ENCODE measurements at places on chromosomes 3 and 15. TPM values are rescaled to one million over a fixed set of nuclear protein-coding genes. Genes with fewer than 3 reads are reported as not detected.

LSAMP gene
- 0.17 TPM for total RNA-seq

NR1I2 gene
- total RNA-seq: not detected

DNA sequence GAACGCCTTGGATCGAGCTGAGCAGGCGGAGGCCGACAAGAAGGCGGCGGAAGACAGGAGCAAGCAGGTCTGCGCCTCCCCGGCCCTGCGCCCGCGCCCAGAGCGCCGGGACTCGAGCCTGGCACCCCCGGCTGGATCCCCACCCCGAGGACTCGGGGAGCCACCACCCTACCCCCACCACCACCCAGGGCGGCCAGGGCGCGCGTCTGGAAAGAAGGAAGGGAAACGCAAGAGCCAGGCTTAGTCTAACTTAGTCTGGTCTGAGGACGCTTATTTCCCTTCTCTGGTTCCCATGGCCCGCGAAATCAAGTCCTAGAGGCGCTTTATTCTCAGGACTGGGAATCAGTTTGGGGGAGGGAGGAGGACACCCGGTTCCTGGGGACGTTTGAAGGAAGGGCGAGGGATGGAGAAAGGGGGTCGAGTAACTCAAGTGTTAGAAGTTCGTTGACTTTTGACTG lies 359 bp downstream of the TPM1 start:
- H3K36me3 ChIP-seq: no peaks in the 10 kb centered on the region
- H3K4me3 ChIP-seq: peak overlapping the region; percentile 75
- peaks cover 35% of the 10 kb centered on the region for H3K4me1 ChIP-seq
- H3K27ac ChIP-seq: peak overlapping the region; percentile 94
- peaks cover 4% of the 10 kb centered on the region for H3K27me3 ChIP-seq
- no peak for DNase-seq

DNA sequence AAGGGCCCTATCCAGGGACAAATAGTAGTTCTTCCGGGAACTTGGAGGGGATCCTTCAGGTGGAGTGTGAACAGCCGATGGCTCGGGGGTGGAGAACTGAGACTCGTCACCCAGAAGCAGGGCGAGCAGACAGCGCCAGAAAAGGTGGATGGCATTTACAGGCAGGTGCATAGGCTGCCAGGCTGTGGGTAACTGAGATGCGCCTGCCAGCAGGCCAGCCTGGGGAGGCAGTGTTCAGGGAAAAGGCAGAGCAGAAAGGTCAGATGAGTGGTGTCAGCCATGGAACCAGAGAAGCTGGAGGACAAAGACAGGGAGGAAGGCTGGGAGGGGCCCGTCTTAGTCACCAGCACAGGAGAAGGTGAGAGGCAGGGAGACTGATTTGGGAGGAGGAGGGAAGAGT lies 53.0 kb upstream of the SEC22A start:
- H3K4me1 ChIP-seq: no peaks in the 10 kb centered on the region
- no peak overlapping the region for H3K4me3 ChIP-seq
- no peak for DNase-seq
- H3K27ac ChIP-seq: no peak overlapping the region

GRCh38 chr15:70443486-70444273 lies 319.7 kb downstream of the UACA start:
- no peak overlapping the region for H3K4me3 ChIP-seq
- no peaks in the 10 kb centered on the region for H3K4me1 ChIP-seq
- H3K27ac ChIP-seq: no peak overlapping the region
- no peak for DNase-seq

DNA sequence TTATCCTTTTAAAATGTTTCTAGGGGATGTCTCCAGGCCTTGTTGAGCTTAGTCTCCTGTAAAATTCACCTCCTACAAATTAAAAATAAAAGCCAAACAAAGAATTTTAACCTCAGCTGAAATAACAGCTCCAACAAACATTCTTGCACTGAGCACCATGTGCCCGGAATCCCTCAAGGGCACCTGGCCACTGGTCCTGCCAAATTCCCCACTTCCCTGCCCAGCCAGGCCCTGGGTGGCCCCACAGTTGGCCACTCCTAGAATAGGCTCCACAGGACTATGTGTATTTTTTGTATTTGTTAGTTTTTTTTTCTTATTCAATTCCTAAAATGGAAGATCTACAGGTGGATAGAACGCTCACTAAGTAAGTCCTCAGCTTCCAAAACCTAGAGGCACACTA lies 33.1 kb upstream of the PLA2G4E start:
- DNase-seq: no peak
- peaks cover 47% of the 10 kb centered on the region for H3K4me1 ChIP-seq
- no peaks in the 10 kb centered on the region for H3K36me3 ChIP-seq
- no peaks in the 10 kb centered on the region for H3K27me3 ChIP-seq

DNA sequence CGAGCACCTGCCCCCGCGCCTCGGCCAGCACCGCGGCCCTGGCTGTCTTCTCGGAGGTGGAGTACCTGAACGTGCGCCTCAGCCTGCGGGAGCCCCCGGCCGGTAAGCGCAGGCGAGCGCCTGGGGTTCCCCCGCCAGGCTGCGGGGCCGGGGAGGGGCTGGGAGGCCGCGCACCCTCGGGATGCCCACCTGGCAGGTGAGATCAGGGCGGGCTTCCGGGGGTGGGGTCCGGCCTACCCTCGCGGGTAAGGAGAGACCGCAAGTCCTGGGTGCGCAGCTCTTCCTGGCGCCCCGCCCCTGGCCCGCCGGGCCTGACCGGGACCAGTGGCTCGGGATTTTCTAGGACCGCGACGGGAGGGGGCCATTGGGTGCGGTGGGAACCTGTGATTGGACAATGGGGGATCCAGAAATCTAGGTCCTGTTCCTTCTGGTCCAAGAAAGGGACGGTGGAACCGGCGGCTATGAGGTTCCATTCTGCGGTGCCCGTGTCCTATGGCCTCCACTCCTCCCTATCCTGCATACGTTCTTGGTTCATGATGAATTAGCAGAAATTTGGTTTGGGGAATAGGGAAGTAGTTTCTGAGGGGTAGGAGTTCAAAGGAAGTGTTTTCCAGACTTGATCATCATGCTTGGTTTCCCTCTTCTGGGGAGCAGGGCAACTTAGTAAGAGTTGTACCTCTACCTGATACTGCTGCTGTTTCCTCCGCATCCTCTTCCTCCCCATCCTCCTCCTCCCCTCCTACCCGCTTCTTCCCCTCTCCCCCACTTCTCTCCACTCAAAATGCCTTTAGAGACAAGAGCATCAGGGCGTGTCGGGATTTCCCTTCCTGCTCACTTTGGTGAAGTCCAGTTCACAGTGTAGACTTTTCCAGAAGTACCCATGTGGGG lies 808 bp downstream of the ARRDC4 start:
- H3K27me3 ChIP-seq: no peaks in the 10 kb centered on the region
- no peaks in the 10 kb centered on the region for H3K36me3 ChIP-seq
- DNase-seq: peak; percentile 69
- H3K4me1 ChIP-seq: peaks cover 11% of the 10 kb centered on the region
- peak overlapping the region; percentile 95 for H3K27ac ChIP-seq

GRCh38 chr3:75687323-75687722 lies 23.2 kb downstream of the FRG2C start:
- no peak overlapping the region for H3K27ac ChIP-seq
- H3K36me3 ChIP-seq: no peaks in the 10 kb centered on the region
- no peak overlapping the region for H3K4me3 ChIP-seq
- no peaks in the 10 kb centered on the region for H3K4me1 ChIP-seq

DNA sequence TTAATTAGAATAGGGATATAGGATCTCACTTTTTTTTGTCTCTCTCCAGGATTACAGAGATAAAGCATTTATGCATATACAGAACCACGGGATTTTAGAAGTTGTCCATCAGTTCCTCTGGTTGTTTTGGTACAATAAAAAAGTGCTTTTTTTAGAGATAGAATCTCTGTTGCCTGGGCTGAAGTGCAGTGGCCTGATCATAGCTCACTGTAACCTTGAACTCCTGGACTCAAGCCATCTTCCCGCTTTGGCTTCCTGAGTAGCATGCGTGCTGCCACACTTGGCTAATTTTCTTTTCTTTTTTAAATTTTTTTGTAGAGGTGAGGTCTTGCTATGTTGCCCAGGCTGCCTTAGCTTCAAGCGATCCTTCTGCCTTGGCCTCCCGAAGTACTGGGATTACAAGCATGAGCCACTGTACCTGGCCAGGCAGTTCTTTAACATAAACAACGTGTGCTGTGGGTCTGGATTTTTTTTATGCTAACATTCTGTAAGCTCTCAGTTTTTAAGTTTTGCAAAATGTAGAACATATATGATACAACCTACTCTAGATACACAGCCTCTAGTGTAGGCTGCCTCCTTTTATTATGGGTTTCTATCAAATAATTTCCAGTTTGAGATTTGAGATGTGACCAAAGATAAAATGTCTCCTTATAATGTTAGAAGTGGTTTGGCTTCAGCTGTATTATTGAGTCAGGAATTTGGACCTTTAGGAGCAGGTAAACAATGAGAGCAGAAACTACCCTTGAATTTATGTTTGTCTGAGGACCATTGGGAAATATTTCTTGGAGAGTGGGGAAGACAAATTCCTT lies 57.4 kb upstream of the ULK4 start:
- peak overlapping the region; percentile 85 for H3K27ac ChIP-seq
- H3K36me3 ChIP-seq: no peaks in the 10 kb centered on the region
- DNase-seq: no peak
- H3K4me1 ChIP-seq: peaks cover 68% of the 10 kb centered on the region

GRCh38 chr15:60399931-60400330 lies 2.1 kb upstream of the ANXA2 start:
- H3K4me1 ChIP-seq: peaks cover 14% of the 10 kb centered on the region
- DNase-seq: no peak
- H3K4me3 ChIP-seq: no peak overlapping the region

GRCh38 chr3:38031022-38031994 lies 1.9 kb upstream of the PLCD1 start:
- H3K36me3 ChIP-seq: no peaks in the 10 kb centered on the region
- H3K27me3 ChIP-seq: peaks cover 5% of the 10 kb centered on the region
- no peak overlapping the region for H3K27ac ChIP-seq
- H3K4me3 ChIP-seq: no peak overlapping the region

Measured in psoas muscle (tissue), 8 donors.